ENCODE measurements at places on chromosomes 4 and X. TPM values are rescaled to one million over a fixed set of nuclear protein-coding genes. Genes with fewer than 3 reads are reported as not detected.

GRCh38 chr4:83191026-83191425 is 76.5 kb upstream of the PLAC8 start:
- no peak for DNase-seq

DNA sequence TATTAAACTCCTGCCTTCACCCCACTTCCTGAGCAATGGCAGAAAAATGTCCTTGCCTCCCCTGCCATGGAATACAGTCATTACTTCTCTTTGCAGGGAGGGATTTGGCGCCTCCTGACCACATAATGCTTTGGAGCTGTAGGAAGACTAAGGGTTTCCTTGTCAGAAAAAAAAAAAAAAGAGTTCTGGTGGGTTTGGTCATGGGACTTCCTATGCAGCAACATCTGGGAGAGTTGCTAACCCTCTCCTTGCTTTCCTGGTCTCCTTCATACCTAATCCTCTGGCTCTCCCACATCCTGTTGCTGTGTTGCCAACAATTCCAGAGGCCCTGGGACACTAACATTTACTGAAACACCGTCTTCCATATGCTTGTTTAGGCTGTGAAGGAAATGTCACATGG is 75.1 kb upstream of the MBNL3 start:
- DNase-seq, result no peak

GRCh38 chrX:153438532-153438931 is 7.3 kb downstream of the TREX2 start:
- DNase-seq, result no peak

DNA sequence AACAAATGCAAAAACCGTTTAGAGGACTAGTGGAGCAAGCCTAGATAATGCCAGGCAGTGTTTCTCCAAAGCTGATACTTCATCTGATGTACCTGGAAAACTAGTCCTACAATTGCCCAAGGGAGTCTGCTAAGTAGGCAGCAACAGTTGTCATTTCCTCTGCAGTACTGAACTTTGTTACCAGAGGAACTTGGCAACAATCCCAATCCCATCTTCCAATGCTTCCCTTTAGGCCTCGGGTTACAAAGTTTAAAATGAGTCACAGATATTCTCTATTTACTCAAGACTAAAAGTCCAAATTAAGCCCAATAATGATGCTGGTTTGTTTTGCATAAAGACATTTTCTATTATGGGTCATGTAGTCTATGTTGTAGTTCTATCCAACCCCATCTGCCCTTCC is 120.0 kb upstream of the GLRA2 start:
- DNase-seq, result no peak

GRCh38 chrX:120672389-120672788 is 42.5 kb upstream of the C1GALT1C1 start:
- no peak for DNase-seq

DNA sequence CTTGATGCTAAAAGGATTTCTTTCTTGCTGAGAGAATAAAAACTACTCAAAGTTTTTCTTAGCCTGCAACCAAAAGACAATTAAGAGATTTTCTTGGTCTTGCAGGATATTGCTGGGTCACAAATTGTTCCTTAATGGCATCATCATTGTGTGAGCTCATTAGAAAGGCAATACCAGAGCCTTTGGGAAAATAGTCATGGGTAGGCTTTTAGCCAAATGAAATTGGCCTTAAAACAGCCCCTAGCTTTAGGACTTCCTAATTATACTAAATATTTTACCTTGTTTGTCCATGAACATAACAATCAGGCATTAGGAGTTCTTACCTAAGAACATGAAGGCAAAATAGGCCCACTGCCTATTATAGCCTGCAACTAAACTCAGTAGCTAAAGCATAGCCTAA is 10.4 kb upstream of the FAM13A start:
- DNase-seq, result no peak

- DNase-seq, result no peak
Measured at GRCh38 chr4:141177171-141177570, 43.5 kb upstream of the ZNF330 start.

DNA sequence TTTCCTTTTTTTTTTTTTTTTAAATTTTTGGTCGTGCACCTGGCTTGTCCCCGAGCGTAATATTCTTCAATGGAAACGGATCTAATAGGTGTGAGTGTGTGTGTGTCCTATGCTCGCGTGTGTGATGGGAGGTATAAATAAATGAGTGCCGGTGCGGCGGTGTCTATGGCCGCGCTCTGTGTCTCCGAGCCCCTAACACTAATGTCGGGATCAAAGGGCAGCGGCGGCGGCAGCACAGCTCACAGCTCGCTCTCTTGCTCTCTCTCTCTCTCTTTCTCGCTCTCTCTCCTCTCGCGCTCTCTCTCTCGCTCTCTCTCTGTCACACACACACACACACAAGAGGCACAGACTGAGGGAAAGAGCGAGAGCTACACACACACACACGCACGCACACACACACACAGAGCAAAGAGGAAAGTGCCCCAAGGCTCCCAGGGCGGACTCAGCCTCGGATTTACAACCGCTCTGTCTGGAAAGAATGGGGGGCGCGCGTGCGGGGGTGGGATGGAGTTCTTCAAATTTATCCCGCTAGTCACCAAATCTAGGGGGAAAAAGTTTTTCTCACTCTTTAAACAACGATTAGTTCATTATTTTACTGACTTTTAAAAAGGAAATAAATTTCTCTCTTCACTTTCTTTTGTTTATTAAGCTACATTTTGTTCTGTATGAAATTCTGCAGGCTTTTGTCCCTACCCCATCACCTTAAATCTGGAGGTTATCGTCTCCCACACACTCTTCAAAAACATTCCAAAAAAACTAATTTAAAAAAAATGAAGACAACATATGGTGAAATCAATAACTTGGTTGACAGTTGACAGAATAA is at the start of gene ZNF827:
Gene ZNF827, minus strand, starts transcription at position 206 of the 823 bp plus-strand sequence. CDS start 416 bp downstream, outside the sequence.
- DNase-seq, result peak; percentile 54

GRCh38 chrX:136880003-136880451 is 498 bp downstream of the RBMX start:
- DNase-seq, result peak; percentile 12

DNA sequence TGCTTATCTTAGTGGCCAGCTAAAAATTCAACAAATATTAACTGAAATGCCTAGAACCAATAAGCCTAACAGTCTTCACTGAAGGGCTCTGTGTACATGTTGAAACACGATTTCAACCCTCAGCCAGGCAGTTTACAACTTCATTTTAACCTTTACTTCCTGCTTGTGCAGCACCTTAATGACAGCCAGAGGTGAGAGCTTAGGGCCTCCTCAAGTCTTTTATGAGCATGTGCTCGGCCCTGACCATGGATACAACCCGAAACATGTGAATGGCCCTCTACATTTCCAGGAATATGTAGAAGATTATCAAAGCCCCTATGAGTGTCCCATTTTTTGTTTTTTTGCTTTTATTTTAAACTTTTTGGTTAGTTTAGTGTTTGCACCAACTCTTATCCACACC is 88.3 kb downstream of the MSN start:
- no peak for DNase-seq

GPR82 gene
- total RNA-seq, result 0.25 TPM

WAS gene
- 86.5 TPM for total RNA-seq

GRCh38 chr4:122705009-122705408 is 27.5 kb upstream of the BBS12 start:
- no peak for DNase-seq

- no peak for DNase-seq
Measured at GRCh38 chr4:106358899-106359298, 9.7 kb downstream of the GIMD1 start.

PNMA6A gene
- total RNA-seq, result 1.1 TPM

DNA sequence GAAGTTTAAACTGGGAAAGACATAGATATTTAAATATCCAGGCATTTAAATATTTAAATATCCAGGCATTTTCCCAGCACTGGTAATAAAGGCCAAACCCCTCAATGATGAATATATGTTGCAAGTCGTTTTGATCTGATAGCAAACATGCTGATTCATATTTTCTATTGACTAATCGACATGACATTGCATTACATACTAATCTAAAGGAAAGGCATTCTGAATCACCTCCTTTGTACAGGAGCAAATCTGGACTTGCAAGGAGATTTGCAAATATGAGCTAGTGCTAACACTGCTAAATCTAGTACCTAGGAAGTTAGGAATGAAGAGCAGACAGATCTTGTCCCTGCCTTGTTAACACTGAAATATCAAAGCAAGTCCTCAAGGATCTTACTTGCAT is 207.3 kb downstream of the SLC7A11 start:
- no peak for DNase-seq

MSANTD1 gene
- 0.78 TPM for total RNA-seq

DNA sequence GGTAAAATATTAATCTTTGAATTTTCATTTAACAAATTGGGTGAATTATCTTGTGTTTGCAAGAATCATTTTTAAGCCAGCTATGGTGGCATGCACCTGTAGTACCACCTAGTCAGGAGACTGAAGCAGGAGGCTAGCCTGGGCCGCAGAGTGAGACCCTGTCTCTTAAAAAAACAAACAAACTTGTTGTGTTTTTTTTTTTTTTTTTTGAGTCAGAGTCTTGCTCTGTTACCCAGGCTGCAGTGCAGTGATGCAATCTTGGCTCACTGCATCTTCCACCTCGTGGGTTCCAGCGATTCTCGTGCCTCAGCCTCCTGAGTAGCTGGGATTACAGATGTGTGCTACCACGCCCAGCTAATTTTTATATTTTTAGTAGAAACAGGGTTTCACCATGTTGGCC is 2.2 kb downstream of the TXLNG start:
- no peak for DNase-seq

GRCh38 chrX:53261355-53261972 is 19.9 kb downstream of the IQSEC2 start:
- DNase-seq, result no peak

ALAS2 gene
- not detected for total RNA-seq

DNA sequence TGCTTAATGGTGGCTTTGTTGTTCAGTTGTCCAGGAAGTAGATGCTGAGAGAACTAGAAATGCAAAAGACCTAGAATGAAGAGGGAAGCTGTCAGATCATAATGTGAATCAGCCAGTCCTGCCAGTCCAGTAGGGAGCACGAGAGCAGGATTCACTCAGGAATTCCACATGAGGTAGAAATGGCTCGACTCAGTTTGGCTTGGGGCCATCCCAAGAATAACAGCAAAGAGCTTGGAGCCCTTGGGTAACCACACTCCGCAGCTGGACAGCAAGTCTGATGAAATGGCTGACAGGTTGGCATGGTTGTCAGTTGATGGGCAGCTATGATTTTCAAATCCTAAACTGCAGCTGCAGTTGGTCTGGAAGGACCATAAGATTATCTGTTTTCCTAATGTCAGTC is 44.5 kb upstream of the WDR1 start:
- DNase-seq, result no peak

GASK1B gene
- total RNA-seq, result 0.32 TPM

GRCh38 chrX:107723511-107723910 is 52.1 kb downstream of the TSC22D3 start:
- no peak for DNase-seq

- DNase-seq, result no peak
Measured at GRCh38 chr4:185219551-185220344, 10.3 kb downstream of the SNX25 start.

APLN gene
- total RNA-seq, result 0.18 TPM

NPFFR2 gene
- total RNA-seq, result not detected

DNA sequence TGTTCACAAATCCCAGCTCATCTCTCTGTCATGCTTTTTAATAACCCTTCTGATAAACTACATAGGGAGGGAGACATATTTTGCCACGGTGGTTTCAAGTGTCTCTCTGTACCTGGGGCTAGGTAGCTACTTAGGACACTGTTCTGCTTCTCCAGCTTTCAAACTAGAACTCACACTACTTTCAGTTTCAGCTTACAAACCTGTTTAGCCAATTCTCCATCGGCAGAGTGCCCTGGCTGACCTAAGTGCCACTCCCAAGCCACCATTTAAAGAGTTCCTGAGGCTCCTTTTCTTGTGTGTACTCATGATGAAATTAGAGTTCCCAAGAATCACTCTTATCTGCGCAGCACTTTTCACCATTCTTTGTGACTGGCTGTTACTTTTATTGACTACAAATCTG is 899.2 kb downstream of the FAT4 start:
- DNase-seq, result no peak
